Activated T-cell treated with anti-CD3 and anti-CD28 coated beads, Interleukin-2, amount 50 U/mL, for 1 hour (primary cell): ENCODE measurements at places on chromosomes 2 and 18.
A peak's percentile ranks its signal among the peaks of the same experiment; 100 is the strongest.

GRCh38 chr18:48918660-48919456, 31.9 kb downstream of the SMAD7 start:
- DNase-seq: no peak

DNA sequence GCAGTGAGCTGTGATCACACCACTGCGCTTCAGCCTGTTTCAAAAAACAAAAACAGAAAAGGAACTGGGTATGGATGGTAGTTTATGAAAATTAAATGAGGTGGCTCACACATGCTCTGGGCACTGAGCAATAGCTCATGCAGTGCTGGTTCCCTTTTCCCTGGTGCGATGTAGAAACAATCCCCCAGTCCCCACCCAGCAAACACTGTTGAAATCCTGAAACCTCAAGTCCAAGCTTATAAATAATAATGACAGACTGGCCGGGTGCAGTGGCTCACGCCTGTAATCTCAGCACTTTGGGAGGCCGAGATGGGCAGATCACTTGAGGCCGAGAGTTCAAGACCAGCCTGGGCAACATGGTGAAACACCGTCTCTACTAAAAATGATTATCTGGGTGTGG, 55.4 kb upstream of the SMAD2 start:
- no peak for DNase-seq

GRCh38 chr2:40937284-40937683, 485.4 kb upstream of the SLC8A1 start:
- no peak for DNase-seq

- no peak for DNase-seq
These were observed at the start of gene IGFBP2 for GRCh38 chr2:216632952-216633615. Gene IGFBP2 (plus strand): TSS chr2:216633420. CDS start chr2:216633524, 104 bp downstream.

- DNase-seq: no peak
These were observed 59.5 kb downstream of the MFSD6 start for GRCh38 chr2:190467575-190468083.

DNA sequence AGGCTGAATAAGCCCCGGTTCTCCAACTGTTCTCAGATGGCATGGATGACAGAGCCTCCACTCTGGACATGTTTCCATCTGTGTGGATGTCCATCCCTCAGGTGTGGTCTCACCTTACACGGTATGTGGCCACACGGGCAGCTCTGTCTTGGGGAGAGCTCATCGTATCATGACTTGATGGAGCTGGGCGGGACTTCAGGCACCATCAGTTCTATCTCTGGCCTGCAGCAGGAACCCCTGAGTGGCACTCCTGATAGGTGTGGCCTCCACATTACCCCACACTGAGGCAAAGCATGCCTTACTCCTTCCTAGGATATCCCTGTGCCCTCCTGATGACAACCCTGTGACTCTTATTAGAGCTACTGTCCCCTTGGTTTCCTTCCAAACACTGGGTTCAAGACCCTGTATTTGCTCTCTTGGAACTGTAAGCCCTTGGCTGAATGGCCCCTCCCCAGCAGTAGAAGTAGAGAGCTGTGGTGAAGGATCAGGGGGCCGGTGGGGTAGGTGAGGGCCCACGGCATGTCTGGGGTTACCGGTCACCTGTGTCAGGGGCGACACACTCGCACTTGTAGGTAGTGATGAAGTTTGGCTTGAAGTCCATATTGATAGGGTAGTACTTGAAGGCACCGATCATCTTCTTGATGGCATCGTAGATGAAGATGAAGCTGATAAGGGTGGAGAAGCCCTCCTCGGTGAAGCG, 48.2 kb downstream of the MTHFD2 start:
- DNase-seq: no peak

GRCh38 chr18:11002277-11002676, 147.1 kb downstream of the PIEZO2 start:
- no peak for DNase-seq

DNA sequence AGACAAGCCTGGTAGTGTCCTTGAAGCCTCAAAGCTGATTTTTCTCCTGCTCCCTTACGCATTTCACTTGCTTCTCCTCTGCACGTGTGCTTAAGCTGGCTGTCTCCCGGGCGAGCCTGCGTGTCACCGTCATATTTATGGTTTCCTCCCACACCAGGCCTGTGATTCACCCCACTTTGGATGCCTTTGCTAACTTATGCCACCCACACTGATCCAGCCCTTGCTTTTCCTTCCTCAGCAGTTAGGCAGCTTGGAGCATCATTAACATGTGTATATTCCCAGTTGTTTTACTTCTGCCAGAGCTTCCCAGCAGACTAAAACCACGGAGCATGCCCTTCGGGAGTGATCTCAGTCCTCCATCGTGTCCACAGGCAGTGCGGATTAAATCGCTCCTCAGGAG, 2.2 kb downstream of the ST3GAL5 start:
- DNase-seq: peak; percentile 54
